ENCODE measurements at places on chromosomes 7 and 10.

DNA sequence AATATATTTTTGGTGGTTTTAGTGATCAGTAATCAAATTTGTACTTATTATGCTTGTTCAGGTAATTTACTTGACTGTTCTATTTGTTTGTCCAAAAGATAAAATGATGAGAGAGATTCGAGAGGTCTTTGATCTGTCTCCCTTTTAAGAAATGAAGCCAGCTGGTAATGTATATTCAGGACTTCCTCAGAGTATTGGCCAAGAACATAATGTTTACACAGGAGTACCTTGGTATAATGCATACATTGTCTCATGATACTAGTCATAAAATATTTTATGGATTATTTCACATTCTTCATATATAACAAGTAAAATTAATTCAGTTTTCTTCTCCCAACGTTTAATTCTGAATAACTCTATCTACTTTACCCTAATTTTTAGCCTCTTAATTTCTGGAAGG is 100.9 kb downstream of the REEP3 start:
- DNase-seq = no peak

DNA sequence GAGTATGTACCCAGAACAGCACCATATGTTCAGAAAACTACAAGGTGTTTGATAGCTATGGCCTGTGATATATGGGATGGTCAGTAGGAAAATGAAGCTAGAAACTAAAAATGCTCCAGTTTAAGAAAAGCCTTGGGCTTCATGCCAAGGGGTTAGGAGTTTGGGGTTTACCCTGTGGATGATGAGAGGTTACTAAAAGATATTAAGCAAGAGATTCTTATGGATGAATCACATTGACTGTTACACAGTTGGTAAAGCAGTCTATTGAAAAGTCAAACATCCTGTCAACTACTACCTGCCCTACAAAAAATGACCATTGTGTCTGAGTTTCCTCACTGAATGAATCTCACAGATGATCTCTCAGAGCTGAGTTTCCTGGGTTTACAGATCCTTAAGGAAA is 166.2 kb upstream of the INHBA start:
- no peak for DNase-seq

DNA sequence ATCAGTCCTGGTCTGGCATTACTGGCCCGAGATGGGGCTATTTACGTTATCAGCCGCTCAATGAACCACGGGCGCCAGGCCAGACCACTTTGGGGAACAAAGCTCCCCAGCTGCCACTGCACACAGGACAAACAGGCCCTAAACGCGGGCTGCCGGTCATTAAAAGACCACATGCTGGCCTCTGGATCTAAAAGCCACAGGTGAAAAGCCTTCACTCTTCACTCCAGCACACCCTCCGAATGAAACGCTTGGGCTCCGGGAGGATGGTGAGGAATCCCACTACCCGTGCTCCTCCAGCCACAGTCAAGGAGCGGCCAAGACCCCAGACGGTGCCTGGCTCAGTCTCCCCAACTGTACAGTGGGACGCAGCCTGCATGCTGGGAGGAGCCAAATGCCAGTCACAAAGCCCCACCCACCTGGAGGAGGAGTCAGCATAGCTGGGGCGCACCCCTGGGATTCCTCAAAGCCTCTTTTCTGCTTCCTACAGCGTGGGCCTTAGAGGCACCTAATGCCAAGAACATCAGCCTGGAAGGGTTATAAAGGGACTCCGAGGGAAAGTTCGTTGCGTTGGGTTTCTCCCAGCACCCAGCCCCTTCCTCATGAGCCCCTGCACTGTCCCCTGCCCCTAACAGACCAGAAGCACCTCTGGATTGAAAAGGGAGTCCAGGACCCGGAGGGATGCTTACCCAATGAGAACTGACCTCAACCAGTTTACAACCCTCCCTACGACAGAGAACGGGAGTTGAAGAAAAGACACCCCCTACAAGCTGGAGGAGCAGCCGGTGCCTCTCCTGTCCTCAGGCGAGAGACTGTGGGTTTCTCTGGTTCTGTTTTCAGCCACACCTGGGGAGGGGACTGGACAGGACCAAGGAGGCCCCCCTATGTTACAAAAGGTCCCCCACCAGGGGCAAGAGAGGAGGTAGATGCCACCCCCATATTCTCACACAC is 4.7 kb downstream of the PDGFA start:
- DNase-seq = no peak

DNA sequence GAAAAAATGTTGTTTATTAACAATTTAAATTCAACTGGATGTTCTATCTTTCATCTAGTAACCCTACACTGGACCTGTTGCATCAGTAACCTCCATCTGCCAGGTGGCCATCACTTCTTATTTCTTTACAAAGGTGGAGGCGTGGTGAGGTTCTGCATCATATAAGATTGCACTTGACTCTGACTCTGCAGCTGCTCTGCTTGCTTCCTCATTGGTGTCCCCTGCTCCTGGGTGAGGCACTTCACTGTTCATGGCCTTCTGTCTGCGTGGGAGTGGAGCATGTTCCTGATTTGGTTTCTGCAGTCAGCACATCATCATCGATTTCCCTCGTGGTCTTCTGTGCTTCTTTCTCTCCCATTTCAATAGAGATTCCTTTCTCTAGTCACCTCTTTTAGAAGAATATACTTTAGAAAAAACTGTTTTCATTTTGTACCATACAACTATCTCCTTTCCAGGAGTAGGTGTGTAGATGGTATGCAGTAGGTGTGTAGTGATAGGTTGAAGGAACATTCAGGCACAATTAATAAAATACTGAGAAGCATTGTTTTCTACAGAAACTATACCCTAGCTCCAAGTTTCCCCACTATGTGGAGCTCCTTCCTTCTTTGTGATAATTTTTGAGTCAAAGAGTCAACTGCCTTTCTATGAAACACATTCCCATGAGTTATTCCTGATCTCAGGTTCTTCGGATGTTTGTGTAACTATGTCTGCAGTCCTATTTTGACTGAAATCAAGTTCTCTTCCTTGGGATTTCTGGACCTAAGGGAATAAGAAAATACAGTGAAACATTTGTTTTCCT is 231.7 kb upstream of the CNTNAP2 start:
- no peak for DNase-seq

DNA sequence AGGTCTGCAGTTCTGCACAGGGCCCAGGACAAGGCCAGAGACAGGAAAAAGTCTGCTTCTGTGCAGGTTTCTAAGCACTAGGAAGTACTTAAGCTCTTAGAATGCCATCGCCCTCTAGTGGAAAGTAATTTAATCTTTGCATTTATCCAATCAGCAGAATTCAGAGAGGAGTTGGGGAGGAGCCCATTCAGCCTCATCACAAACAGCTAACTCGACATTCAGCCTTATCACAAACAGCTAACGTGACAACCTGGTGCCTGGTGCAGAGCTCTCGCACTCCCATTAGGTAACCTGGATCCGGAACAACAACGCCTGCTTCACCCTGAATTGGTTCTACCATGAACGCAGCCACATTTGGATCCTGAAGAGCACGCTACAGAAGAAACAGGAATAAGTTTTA is 15.2 kb downstream of the OAT start:
- DNase-seq = no peak

DNA sequence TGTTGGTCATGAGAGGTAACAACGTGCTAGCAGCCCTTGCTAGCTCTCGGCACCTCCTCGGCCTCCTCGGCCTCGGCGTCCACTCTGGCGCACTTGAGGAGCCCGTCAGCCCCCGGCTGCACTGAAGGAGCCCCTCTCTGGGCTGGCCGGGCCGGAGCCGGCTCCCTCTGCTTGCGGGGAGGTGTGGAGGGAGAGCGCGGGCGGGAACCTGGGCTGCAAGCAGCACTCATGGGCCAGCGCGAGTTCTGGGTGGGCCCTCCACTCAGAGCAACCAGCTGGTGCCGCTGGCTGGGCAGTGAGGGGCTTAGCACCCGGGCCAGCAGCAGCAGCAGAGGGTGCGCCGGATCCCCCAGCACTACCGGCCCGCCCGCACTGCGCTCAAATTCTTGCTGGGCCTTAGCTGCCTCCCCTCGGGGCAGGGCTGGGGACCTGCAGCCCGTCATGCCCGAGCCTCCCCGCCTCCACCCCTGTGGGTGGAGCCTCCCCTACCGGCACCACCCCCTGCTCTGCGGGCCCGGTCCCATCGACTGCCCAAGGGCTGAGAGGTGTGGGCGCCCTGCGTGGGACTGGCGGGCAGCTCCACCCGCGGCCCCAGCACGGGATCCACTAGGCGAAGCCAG is 96.1 kb downstream of the PAXIP1 start:
- no peak for DNase-seq

DNA sequence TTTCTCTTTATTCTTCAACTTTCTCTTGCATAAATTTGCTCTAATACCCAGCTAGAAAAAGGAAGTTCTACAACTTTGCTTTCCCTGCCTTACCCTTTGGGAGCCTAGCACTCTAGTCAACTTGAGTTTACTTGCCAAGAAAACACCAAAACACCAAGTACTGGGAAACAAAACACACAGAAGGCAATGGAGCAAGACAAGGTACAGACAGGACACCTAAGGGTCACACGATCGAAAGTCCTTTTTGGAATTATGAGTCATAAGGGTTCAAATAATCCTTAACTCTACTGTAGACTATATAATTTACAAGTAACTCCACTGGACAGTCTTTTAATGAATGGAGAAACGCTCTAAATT is 42.6 kb upstream of the ANAPC16 start:
- no peak for DNase-seq

DNA sequence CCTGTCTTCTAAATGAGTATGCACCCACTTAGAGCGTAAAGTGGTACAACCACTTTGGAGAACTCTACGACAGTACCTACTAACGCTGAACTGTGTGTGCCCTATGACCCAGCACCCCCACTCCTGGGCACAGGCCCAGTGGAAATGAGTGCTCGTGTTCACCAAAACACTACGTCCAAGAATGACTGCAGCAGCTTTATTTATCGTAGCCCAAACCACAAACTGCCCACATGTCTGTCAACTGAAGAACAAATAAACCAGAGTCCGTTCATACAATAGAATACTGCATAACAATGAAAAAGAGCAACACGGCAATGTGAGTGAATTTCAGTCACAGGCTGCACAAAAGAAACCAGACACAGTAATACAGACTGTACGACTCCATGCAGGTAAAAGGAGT is 35.4 kb downstream of the TLL2 start:
- DNase-seq = no peak

DNA sequence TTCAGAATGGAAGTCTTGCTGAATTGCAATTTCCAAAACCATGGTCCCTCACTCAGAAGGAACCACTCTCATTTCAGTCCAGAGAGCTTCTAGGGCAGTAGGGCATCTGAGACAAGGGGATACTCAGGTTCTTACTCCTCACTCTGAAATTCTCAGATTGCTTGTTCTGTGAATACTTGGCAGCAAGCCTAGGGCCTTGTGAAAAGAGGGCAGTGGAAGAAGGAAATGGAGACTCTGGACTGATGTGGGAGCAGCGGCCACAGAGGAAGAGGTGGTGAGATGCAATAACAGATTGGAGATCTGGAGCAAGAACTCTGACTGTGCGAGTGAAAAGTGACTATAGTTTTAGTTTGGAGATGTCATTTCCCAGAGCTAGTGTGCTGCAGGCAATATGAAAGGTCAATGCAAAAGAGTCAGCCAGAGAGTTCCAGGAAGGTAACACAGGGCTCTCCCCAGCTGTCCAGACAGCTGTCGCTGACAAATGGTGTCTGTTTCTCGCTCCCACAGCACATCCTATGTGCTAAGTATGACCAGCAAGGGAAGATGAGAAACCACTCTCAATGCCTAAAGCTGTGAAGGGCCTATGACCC is 291.6 kb upstream of the KIAA1217 start:
- peak; percentile 72 for DNase-seq

DNA sequence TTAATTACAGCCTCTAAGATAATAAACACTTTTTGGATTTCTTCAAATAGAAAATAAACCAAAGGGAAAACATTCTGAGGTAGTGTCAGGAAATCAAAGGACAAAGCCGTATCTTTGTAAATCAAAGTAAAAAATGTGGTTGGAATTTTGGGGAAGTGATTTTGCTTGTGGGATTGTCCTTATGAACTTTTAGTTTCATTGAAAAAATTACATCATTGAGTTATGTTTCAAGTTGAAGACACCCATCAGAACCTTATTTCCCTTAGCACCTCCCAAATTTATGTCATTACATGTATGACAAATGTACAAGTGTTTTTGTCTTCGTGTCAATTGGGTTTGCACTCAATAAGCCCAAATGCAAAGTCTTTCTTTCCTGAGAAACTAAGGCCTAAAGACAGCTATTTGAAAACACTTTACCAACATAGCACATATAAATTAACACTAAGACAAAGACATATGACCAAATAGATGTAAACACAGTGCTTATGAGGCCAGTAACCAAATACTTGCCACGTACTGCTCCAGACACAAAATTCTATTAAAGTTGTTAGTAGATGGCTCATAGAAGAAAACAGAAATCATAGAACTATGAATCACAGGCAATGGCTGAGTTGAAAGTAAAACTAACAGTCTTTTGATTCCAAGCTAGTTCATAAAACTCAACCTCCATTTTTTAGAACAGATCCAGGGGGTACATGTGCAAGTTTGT is 26.9 kb upstream of the LAMB4 start:
- DNase-seq = no peak

GRCh38 chr7:75619636-75620035 is 119.1 kb downstream of the HIP1 start:
- DNase-seq = no peak

- no peak for DNase-seq
These were observed 11.8 kb downstream of the CHST15 start for GRCh38 chr10:124081547-124082140.

- no peak for DNase-seq
These were observed 44.9 kb upstream of the ANK3 start for GRCh38 chr10:60434418-60435046.

GRCh38 chr7:95478272-95479037 is 7.3 kb upstream of the ASB4 start:
- DNase-seq = no peak

DNA sequence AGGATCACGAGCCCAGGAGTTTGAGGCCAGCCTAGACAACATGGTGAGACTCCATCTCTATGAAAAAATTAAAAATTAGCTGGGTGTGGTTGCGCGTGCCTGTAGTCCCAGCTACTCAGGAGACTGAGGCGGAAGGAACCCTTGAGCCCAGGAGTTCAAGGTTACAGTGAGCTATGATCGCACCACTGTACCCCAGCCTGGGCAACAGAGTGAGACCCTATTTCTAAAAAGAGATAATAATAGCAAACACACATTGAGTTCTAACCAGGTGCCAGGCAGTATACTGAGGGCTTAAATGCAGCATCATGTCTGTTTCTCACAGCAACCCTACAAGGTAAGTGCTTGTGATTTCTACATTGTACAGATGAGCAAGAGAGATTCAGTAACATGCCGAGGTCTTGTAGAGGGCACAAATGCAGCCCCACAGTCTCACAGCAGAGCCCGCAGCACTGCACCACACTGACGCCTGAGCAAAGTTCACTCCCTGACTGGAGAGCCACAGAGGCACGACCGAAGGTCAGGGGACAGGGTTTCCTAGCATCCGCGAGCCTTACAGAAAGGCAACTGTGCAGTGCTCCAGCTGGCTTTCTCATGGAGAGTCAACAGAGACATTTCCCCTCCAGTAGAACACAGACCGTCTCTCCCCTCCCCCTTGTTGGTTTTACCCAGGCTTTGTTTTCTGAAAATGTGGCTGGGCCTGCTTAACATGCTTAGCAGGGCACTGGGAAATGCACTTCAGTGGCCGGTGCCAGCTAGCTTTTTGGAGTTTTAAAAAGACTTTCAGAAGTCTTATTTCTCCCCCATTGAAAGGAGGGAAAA is 36.5 kb downstream of the PDSS1 start:
- no peak for DNase-seq

- no peak for DNase-seq
These were observed 69.4 kb downstream of the C1GALT1 start for GRCh38 chr7:7251742-7252141.
